ENCODE measurements at places on chromosomes 2 and 18.

GRCh38 chr2:120368086-120368485 is 22.1 kb downstream of the INHBB start:
- no peak for DNase-seq

DNA sequence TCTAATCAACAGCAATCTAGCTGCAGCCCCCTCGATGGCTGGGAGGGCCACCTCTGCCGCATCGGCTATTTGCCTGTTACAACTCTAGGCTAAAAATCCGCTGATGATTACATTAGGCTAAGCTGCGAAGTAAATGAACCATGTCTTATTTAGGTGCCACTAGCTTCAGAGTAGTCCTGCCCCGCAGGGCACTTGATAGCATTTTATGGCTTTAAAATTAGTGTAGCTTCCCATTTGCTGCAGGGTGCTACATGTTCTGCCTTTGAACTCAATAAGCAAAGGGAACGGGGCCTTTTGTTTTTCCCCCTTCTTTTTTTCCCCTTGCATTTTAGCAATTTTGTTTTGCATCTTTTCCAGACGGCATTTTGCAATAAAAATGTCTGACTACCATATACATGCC is 270.2 kb downstream of the GBX2 start:
- no peak for DNase-seq

GRCh38 chr2:127096280-127096679 is 10.7 kb downstream of the BIN1 start:
- DNase-seq = no peak

DNA sequence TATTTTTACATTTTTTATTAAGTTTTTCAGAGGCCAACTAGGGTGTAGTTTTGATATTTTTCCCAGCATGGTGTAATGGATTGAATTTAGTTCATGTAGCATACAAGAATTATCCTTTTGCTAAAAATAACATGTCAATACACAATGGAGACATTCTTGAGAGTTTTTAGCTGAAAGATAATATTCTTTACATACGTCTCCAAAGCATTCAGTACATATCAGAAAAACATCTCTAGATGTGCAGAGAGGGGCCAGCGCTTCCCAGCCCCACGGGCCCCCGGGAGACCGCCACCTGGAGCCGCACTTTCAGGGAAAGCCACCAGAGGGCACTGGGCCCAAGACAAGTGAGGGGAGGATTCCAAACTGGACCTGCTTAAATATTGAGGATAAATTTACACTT is 499.4 kb downstream of the GALR1 start:
- DNase-seq = no peak

DNA sequence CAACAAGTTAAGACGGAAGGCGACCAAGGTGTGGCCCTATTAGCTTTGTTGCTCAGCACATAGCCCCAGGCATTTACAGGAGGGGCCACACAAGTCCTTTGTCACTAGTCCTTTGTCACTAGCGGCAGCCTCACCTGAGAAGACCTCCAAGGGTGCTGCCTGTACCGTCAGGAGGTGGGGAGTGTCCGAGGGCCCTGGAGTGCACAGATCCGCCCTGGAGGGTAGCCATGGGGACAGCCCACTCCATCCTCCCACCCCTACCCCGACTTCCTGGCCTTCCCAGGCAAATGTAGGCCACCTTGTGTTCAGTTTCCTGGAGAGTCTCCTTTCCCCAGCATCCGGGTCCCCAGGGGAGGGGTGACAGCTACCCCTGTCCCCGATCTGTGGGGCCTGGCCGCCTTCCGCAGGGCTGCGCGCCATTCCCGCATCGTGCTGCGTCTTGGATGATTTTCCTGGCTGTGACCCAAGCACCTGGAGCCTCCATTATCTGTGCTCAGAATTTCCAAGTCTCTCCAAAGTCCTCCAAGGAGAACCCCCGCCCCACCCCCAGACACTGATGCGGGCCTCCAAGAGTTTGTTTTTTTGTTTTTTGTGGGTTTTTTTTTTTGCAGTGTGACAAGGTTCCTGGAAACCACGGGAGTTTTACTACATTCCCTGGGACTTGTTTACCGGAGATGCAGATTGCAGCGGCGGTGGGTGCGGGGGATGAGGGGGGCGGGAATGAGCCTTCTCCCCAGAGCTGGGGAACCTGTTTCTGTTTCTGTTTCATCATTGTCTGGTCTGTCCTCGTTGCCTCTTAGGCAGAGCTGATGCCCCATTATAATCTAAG is 28.6 kb downstream of the TEX44 start:
- DNase-seq = no peak

DNA sequence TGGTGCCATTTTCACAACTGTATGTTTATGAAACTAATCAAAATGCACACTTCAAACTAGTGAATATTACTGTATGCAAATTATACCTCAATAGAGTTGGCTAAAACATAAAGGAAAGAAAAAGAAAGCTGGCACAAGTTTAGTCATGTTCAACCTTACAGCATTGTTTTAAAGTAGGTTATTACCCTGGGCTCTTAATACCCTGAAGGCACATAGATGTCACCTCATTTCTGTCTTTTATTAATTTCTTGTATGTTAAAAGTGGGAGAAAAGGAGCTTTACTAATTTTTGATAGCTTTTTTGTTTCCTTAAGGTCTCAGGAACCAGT is 32.7 kb downstream of the TMEM131 start:
- DNase-seq = no peak

DNA sequence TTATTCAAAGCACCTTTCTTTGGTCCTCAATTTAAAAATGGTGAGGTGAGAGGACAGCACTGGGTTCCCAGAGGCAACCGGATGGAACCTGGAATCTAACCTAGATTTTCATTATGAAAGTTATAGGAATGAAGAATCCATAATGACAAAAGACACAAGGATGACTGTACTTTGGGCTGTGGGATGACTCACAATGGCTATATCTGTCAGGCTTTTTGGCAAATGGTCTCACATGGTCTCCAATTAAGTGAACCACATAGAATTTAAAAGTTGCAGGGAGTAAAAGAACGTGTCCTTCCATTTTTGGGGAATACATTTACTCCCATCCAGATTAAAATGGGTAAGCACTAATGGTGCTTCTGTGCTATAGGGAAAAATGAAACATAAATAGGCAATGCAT is 31.8 kb upstream of the LYPD1 start:
- no peak for DNase-seq

DNA sequence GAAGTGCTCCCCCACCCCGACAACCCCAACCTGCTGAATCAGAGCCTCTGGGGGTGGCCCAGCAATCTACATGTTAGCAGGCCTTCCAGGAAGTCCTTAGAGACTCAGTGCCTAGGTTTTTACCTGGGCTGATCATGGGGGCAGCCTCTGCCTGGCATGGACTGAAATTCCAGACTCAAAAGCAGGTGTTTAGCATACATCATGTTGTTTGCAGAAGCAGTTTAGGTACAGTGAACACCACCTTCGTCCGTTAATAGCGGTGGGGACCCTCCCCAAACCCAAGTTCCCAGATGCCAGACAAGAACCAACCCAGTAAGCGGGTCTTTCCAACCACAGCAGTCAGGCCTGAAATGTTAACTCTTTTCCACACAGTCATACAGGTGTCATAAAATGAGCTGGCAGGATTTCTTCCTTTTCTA is 26.4 kb upstream of the GALR1 start:
- no peak for DNase-seq

GRCh38 chr2:121746071-121746578 is 9.3 kb upstream of the TSN start:
- no peak for DNase-seq

- DNase-seq = no peak
Measured at GRCh38 chr2:1140389-1141003, 189.8 kb downstream of the SNTG2 start.

DNA sequence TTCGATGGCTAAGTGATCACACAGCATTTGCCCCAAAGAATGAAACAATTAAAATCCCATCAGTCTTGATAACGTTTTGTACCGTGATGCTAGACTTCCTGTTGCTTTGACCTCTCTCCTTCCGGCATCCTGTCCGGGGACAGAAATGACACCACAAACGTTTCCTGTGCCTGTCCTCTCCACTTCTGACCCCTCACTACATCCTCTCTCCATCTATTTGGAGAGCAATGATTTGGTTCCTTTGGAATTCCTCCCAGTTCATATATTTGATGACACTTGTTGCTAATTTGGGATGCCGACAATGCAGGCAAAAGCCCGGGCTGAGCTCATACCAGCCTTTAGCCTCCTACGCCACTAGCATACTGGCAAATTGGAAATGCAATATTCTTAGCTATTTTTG is 151.2 kb upstream of the CCDC68 start:
- no peak for DNase-seq

DNA sequence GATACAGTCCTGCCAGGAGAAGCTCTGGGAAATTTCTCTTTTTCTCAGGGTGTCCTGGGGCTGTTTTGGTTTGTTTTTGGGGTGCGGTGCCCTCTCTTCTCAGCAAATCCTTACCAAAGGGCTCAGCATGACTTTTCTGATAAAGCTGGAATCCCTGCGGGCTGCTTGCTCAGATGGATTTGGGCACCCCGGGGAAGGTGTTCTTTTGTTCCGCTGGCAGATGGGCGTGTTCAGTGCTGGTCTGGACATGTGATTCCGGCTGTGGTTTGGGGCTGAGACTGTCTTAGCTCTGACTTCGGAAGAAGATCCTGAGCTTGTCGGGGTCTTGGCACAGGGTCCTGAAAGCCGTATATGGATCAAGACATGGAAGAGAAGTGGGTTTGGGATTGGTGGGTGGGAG is 134.2 kb upstream of the SPRED2 start:
- no peak for DNase-seq

- no peak for DNase-seq
Measured at GRCh38 chr2:207926989-207927300, 98.4 kb downstream of the PLEKHM3 start.

DNA sequence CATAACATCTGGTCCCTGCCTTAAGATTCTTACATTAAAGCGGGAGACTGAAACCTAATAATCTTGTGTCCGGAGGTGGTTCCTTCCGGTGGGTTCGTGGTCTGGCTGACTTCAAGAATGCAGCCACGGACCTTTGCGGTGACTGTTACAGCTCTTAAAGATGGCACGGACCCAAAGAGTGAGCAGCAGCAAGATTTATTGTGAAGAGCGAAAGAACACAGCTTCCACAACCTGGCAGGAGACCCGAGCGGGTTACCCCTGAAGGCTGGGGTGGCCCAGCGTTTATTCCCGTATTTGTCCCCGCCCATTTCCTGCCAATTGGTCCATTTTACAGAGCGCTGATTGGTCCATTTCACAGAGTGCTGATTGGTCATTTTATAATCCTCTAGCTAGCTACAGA is 122.3 kb upstream of the SIX2 start:
- DNase-seq = no peak

DNA sequence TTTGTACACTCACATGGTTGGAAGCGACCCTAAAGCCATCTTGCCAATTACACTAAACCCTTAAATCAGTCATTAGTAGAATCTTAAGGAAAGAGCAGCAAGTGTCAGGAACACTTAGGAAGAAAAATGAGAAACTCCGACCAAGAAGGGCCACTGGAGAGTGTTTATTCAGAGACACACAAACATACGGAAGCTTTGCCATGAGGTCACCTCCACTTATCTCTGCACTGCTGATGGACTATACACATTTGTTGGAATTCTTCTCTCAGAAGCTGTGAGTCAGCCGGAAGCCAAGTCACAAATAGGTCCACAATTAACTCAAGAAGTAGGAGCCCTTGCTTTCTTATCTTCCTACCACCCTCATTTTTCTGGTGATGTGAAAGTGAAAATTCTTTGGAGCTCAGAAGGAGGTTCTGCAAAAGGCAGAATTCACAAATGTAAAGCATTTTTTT is 21.6 kb downstream of the BMP10 start:
- DNase-seq = no peak

DNA sequence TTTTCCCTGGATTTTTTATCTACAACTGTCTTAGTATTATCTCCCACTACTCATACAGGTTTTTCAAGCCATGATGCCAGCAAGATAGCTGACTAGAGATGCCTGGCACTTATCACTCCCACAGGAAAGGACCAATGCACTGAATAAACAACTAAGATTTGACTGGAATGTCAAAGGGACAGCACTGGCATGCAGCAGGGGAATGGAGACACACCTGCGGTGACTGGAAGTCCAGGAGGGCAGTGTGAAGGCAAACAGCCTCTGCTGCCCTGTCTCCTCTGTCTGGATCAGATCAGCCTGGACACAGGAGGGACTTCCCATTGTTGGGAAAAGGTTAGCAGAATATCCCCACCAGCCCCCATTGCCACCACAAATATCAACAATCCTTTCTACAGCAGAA is 85.1 kb downstream of the TMEM237 start:
- no peak for DNase-seq

DNA sequence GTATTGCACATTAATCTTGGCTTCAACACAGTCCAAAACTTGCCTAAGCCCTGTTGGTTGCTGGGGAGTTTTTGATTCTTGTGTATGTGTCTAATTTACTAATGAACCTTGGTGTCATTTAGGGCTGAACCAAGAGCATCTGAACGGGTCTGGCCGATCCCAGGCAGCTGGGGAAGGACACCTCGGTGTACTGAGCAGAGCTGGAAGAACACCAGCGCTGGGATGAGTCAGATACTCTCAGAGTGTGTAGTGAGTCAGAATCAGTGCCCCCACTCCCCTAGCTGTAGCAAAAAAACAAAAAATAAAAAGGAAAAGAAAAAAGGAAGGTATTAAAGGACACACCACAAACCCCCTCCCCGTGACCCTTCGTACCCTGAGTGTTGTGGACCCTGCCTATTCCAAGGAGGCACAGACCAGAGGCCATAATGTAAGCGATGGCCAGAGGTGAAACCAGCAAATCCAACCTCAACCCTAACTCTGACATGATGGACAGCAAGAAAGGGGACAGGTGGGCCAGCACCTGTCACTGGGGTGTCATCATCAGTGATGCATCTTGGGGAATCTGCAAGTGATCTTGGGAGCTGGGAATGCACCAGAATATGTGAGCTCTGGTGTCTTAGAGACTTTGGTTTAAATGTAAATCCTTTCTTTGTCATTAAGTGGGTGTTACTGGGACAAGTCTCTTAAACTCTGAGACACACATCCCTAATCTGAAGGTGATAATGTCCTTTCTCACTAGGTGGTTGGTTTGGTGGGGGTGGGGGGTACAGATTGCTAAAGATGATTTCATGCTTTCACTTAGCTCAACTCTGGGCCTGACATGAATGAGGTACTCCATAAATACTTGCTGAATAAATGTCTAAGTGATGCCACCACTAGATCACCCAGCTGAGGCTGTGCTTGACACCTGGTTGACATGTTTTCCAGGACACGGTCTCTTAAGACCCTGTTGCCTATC is 34.2 kb upstream of the NCOA1 start:
- DNase-seq = no peak

- DNase-seq = no peak
Measured at GRCh38 chr2:149832324-149832723, 244.7 kb upstream of the MMADHC start.

DNA sequence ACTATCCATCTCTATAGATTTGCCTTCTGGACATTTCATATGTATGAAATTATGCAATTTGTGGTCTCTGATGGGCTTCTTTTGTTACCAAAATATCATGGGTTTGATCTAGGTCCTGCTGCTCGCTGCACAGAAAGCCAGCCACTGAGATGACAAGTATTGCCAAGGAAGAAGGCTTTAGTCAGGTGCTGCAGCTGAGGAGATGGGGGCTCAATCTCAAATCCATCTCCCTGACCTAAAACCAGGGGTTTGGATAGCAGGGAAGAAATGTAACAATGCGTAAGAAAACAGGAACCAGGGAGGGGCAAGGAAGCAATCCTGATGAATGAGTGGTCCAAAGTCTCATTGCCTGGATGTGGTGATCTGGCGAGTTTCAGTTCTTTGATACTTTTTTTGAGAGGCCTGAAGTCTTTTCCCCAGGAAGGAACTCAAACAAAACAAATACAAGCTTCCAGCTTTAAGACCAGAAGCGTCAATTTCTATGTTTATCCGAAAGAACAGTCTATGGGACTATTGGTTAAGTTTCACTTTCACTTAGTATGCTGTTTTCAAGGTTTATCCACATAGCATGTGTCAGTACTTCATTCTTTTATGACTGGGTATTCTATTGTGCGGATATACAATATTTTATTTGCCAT is 3.4 kb upstream of the CKAP2L start:
- no peak for DNase-seq
